Hair follicular keratinocyte (primary cell): ENCODE measurements at places on chromosomes 2 and 18. TPM values are rescaled to one million over a fixed set of nuclear protein-coding genes. Genes with fewer than 3 reads are reported as not detected.

The RUFY4 gene
- total RNA-seq = not detected in 2 replicates

The CDKL4 gene
- total RNA-seq = not detected in 2 replicates

The RAB12 gene
- 53.6 TPM in 2 replicates for total RNA-seq

The ITGA6 gene
- 637 and 777 TPM in 2 replicates for total RNA-seq

The PTPRN gene
- 0.08 TPM in 1 of 2 replicates, not detected in the other for total RNA-seq

The LONRF2 gene
- not detected in 2 replicates for total RNA-seq

The ONECUT2 gene
- total RNA-seq = under 0.01 TPM in 1 of 2 replicates, not detected in the other
